ENCODE measurements at places on chromosomes 7 and 10. TPM values are rescaled to one million over a fixed set of nuclear protein-coding genes. Genes with fewer than 3 reads are reported as not detected.
A peak's percentile ranks its signal among the peaks of the same experiment; 100 is the strongest.

Gene CCDC136
- 10.7 TPM for total RNA-seq

Gene TMEM270
- not detected for total RNA-seq

Gene UTF1
- not detected for total RNA-seq

Gene EN2
- 0.09 TPM for total RNA-seq

Gene HOGA1
- total RNA-seq = 0.89 TPM

DNA sequence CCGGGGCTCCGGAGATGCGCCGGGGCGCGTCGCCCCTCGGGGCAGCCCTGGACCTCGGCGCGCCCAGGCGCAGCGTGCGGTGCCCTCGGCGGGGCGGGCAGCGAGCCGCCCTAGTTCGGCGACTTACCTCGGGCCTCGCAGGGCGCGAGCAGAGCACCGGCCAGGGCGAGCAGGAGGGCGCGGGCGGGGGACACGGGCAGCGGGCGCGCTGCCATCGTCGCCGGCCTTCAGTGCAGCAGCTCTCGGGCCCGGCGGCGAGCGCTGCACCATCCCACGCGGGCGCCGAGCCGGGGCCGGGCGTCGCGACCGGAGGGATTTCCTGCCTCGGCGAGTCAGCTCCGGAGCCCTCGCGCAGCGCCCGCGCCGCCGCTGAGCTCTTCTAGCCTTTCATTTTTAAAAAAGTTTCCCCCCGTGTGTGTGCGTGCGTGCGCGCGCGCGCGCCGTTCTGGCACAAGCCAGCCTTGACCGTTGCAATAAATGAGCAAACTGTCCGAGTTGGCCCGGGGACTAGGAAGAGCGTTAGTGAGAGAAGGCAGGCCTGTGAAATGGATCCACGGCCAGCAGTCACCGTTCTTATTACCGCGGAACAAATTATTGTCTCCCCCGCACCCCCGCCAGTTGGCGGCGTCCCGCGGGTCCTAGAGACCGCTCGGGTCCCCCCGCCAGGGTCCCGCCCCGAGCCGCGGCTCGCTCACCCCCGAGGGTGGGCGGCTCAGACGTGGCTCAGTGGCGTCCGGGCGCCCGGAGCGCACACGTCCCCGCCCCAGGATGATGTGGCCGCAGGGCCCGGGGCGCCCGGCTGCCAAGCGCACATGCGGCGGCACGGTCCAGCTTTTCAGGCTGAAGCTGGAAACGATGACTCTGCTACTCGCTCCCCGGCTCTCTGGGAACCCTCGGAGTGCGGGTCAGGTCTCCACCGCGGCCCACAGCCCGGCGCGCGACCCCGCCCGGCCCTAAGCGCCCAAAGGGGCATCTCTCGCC, at the start of gene ADAM12:
Gene ADAM12 (minus strand): TSS at position 547 of the 981 bp plus-strand sequence. CDS start 332 bp downstream, at position 215.
- DNase-seq = peak; percentile 91

DNA sequence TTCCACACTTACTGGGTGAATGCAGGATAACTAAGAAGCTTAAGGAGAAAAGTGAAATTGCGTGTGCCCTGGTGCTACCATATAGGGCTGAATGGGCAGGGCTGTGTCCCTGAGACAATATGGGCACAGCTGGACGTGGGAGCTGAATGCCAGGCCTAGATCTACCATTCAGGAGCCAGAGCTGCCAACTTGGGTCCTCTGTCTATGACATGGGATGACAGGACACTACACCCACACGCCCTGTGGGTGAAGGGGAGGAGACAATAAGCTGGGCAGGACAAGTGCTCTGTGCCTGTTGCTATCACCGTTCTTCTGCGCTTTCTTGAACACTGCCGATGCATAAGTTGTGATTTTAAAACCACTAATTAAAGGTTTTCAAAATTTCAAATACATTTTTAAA, 293.9 kb downstream of the TNS3 start:
- DNase-seq = peak; percentile 46

DNA sequence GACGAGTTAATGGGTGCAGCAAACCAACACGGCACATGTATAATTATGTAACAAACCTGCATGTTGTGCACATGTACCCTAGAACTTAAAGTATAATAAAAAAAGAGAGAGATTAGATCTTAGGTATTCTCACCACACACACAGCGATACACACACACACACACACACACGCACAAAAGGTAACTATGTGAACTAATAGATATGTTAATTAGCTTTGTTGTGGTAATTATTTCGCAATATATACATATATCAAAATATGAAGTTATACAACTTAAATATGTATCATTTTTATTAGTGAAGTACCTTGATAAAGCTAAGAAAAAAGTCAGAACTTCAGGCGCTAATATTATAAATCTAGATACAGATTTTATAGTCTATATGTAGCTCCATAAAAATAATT, 849.2 kb downstream of the IPMK start:
- DNase-seq = no peak

- no peak for DNase-seq
These were observed 33.3 kb downstream of the TSPAN14 start for GRCh38 chr10:80487421-80487785.
